ENCODE measurements at places on chromosomes 5 and 9. TPM values are rescaled to one million over a fixed set of nuclear protein-coding genes. Genes with fewer than 3 reads are reported as not detected.
A peak's percentile ranks its signal among the peaks of the same experiment; 100 is the strongest.

GRCh38 chr5:9604416-9604815 is 25.7 kb downstream of the TAS2R1 start:
- DNase-seq, result no peak

GRCh38 chr5:151098768-151099121 is 17.9 kb upstream of the TNIP1 start:
- DNase-seq, result no peak

GRCh38 chr9:29802454-29802853 is 2229.2 kb upstream of the C9orf72 start:
- no peak for DNase-seq

- no peak for DNase-seq
These were observed 2.1 kb downstream of the ADAMTS2 start for GRCh38 chr5:179343021-179343718.

DNA sequence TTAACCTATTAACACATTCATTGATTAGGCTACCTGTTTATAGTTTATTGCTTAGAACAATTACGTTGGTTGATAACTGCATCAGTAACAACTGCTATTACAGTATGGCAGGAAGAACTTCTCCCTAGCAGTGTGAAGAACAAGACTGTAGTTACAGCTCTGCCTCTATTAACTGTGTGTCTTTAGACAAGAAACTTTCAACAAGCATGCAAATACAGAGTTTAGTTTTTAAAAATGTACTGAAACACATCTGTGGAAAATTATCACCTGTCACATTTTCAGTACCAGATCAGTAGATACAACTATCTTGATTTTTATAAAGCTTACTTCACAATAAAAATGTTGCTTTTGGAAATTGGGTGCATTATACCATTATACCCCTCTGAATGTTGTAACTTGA is 22.2 kb downstream of the ELL2 start:
- no peak for DNase-seq

GRCh38 chr9:114055061-114055460 is 23.0 kb downstream of the AMBP start:
- DNase-seq, result no peak

DNA sequence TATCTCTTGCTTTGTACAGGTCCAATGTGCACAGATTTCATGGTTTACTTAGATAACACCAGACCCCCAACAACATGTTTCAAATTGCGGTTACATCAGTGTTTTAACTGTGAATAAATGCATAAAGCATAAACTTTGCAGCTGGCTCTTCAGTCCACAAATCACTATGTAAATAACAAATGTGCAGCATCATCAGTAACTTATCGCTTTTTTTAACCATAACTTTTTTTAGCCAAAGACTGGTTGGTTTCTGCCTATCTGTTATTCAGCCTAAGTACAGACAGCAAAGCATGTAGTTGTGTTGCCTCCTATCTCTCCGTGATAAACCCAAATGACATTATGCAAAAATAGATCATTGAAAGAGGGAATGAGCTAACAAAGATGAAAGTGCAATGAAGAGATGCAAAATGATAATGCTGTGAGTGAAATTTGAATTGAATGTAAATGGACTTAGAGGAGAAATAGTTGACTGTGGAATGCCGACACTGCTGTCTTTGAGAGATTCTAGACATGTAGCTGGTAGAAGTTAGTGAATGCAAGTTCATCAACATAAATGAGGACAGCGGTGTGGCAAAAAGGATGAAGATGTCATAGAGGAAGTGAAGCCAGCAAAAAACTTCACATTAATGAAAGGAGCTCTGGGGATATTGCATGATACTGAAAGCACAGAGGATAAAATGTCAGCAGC is 108.8 kb downstream of the PDE8B start:
- DNase-seq, result no peak

GRCh38 chr5:83540105-83540504 is 68.6 kb downstream of the VCAN start:
- DNase-seq, result no peak

DNA sequence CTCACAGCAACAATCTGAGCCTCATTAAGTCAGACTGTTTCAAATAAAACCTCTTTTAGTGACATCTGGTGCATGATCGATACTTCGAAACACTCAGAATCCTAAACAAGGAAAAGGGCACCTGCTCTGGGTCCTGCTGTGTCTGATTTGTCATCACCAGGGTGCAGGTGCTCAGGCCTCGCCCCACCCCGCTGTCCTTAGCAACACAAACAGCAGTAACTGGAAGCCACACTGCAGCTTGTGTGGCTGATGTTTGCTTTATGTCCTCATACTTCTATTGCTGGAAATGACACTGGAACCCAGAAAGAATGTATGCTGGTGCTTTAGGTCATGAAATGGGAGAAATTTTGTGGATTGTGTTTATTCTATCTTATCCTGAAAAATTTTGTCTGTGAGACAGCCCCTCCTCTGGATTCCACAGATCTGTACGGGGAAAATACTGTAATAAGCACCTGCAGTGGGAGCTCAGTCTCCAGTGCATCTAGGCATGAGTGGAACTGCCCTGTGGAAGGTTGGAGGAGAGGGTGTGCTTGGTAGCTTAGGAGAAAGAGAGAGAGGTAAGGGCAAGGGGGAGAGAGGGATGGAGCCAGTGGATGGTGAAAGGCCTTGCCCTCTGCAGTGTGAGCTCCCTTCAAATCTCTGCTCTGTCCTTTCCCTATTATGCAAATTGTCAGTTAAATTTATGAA is 284.2 kb downstream of the SMARCA2 start:
- no peak for DNase-seq

DNA sequence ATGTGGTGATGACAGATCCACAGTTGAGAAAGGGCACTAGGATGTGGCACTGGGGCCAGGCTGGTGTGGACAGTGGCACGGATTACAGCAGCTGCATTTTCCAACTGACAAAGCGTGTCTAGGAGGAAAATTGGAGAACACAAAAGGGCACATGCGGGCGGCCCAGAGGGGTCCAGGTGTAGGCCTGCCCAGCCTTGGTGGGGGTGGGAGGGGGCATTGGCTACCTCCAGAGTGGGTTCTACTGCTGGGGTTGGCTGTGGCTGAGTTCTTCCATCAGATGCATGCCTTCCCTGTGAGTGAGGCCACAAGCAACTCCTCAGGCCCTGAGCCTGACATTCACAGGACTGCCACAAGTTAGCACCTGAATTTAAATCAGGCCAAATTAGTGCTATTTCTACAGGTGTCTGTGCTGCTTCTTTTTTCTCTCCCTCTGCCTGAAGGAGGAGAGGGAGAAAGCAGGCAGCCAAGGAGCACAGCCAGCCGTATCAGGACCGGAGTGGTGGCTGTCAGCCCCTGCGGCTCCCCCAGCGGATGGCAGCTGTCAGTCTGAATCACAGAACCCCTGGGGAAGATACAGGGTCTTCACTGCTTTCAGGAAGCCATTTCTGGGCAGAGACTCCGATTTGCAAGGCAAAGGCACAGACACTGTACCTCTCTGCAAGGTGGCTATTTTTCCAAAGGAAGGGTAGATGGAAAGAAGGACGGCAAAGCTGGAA is 464.2 kb downstream of the SPOCK1 start:
- no peak for DNase-seq

GRCh38 chr5:163565931-163566608 is 60.7 kb downstream of the MAT2B start:
- DNase-seq, result no peak

DNA sequence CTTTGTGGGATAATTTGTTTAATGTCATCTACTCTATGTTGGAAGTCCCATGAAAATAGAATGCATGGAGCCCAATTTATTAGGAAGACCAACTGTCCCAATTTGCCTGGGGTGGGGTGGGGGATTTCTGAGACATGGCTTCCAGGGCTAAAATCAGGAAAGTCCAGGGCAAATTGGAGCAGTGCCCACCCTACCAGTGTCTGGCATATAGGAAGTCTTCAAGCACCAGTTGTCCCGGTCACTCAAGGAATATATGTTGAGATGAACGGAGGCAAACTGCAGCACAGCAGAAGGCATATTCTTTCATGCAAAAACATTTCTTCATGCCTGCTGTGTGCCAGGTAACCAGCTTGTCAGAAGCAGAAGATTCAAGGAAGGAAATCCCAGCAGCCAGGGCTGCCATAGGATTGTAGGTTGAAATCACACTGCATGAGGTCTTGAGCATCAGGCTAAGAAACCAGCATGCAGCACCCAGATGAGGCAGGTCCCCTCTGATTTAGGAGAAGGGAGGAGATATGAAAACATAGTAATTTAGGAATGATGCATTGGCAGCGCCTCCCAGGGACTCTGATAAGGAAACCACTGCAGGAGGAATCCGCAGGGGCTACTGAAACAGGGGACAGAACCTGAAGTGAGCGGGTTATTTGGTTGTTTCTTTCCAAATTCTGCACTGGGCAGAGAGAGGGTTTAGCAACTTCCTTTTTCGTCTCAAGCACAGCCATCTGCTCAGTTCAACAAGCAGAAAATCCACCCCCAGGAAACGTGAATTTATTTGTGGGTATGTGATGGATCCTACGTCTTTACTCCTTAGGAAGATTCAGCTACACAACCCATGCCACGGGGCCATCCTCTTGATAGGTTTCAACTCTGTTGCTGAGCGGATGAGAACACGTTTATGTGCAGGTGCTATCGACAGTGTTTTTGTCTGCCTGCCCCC is 112.6 kb upstream of the CPEB4 start:
- no peak for DNase-seq

DNA sequence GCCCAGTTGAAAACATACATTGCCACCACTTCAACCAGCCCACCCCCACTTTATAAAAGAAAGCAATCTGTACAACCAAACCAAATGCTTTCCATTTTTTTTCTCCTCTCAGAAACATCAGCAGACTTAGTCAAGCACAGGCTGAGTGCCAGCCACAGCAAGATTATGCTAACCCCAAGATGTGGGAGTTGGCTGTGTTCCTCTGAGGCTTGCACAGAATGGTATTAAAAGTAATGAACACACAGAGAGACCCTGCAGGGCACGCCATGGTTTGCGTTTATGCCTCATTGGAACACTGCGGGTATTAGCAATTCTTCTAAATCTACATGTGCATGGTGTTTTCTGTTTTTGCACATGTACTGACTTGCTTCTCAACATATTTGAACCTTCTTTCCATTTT is 419.9 kb upstream of the GRAMD2B start:
- peak; percentile 56 for DNase-seq

- DNase-seq, result no peak
These were observed 73.3 kb upstream of the ORM1 start for GRCh38 chr9:114249424-114250234.

DNA sequence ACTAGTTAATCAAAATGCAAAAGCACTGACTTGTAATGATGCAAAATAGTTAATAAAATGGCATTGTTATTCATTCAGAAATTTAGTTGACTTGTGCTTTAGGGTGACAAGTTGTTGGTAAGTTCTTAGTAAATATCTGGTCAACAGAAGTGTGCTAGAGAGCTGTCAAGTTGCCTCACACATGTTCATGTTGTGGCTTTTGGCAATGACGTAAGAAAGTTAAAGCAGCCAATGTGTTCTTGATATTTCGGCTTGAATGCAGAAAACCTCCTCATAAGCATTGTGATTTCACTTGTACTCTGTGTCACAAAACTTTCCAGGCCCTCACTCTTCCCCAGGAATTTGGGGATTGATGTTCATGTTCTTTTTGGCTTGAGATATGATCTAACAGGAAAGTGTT is 626.7 kb downstream of the PRR16 start:
- DNase-seq, result peak; percentile 67

GRCh38 chr9:136899196-136899595 is 12.9 kb downstream of the TRAF2 start:
- no peak for DNase-seq

DNA sequence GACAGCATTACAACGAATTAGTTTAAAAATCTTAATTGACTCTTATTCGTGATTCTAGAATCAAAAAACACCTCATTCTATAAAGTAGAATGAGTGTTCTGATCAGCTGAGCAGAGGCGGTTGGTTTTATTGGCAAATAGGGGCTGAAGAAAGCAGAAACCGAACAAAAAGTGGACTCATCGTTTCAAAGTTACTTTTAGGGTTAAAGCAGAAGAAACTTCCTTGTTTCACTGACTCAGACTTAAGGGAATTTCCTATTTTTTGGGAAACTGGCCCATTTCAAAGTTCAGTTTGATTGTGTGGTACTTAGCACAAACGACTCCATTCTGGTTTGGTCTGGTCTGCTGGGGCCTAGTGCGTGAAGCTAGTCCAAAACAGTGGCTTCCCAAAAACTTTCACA is 862 bp upstream of the NDUFB6 start:
- no peak for DNase-seq

The CCL21 gene
- 11.9 TPM for total RNA-seq

The IPPK gene
- total RNA-seq, result 17.2 TPM

The HDHD3 gene
- 7.3 TPM for total RNA-seq

The IL4 gene
- total RNA-seq, result not detected

The CD14 gene
- total RNA-seq, result 52.3 TPM

The ANKRD20A1 gene
- total RNA-seq, result 0.89 TPM

The PCDHGA3 gene
- total RNA-seq, result 1.6 TPM

The ANKRD31 gene
- total RNA-seq, result 0.30 TPM

The CDKN2A gene
- 0.30 TPM for total RNA-seq

The SGCD gene
- total RNA-seq, result 54.5 TPM

All from skin of body (tissue), 3 donors.